ENCODE measurements at places on chromosomes 16 and 17. TPM values are rescaled to one million over a fixed set of nuclear protein-coding genes. Genes with fewer than 3 reads are reported as not detected.

- DNase-seq = no peak
These were observed 62.9 kb upstream of the WSB1 start for GRCh38 chr17:27230996-27231395.

The ZNF276 gene
- total RNA-seq = 18.1 TPM

GRCh38 chr17:41315814-41316445 is 420 bp upstream of the KRTAP17-1 start:
- no peak for DNase-seq

GRCh38 chr17:80409626-80410025 is 5.3 kb upstream of the ENDOV start:
- no peak for DNase-seq

GRCh38 chr16:8585041-8585440 is 5.3 kb downstream of the TMEM114 start:
- DNase-seq = no peak

GRCh38 chr16:84995663-84996062 is 15.7 kb downstream of the ZDHHC7 start:
- no peak for DNase-seq

- DNase-seq = no peak
These were observed 7.4 kb downstream of the CNP start for GRCh38 chr17:41974031-41974430.

The GP1BA gene
- 0.33 TPM for total RNA-seq

DNA sequence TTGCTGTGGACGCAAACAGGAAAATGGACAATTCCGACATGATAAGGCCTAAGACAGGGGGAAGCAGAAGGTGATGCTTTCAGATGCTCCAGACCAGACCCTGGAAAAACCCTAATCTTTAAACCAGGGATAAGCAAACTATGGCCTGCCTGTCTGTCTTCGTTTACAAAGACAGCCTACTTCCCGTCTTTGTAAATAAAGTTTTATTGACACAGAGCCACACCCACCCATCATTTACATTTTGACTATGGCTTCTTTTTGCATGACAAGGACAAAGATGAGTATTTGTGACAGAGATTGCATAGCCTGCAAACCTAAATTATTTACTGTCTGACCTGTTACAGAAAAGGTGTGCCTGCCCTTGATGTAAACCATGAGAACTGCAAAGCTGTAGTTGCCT is 177.9 kb downstream of the WSCD1 start:
- DNase-seq = no peak

DNA sequence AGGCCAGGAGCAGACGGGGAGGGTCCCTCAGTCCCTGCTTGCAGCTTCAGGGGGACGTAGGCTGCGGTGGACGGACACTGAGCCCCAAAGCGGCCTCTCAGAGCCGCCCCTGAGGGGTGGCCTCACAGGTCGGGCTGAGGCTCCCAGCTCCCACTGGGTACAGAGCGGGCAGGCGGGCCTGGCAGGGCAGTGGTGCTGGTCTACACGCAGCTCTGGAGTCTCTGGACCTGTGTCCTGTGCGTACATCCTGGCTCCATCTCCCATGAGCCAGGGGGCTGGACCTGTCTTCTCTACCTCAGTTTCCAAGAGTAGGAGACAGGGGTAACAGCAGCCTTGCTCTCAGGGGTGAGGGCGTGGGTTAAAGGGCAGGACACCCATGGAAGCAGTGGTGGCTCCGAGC is 1.7 kb downstream of the DPEP1 start:
- no peak for DNase-seq

- no peak for DNase-seq
These were observed 159.4 kb downstream of the SEC14L1 start for GRCh38 chr17:77300016-77300686.

The TCAP gene
- total RNA-seq = 1.4 TPM

The RNF43 gene
- total RNA-seq = under 0.01 TPM

The CDH13 gene
- total RNA-seq = 3.1 TPM

The TEX19 gene
- total RNA-seq = not detected

The CCDC200 gene
- not detected for total RNA-seq

The CD300A gene
- 2.6 TPM for total RNA-seq

DNA sequence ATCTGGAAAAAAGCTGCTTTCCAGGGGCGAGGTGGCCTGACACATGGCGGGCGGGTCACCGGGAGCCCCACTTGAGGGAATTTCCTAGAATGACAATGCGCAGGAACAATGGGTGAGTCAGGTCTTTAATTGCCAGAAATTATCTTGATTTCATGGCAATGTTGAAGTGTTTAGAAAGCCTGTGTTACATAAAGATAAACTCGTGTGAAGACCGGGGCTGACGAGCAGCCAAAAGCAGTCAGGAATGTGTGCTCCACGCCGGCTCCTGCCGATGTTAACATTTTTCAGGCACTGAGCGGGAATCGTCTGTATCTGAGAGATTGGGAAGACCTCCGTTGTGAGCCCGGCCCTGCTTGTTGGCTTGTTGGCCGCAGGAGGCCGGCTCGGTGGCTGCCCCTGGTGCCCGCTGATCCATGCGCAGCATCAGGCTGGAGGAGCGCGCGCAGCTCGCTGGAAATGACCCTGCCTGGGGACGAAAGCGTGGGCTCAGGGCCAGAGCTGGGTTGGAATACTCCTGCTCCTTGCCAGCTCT is 353.1 kb downstream of the FOXL1 start:
- DNase-seq = no peak

- no peak for DNase-seq
These were observed 41.8 kb downstream of the SCNN1B start for GRCh38 chr16:23343643-23344612.

- no peak for DNase-seq
These were observed 17.7 kb downstream of the GFOD2 start for GRCh38 chr16:67701420-67701819.

The ADCY7 gene
- 16.4 TPM for total RNA-seq

- DNase-seq = no peak
These were observed 87.9 kb downstream of the ZNF18 start for GRCh38 chr17:11909348-11909747.

DNA sequence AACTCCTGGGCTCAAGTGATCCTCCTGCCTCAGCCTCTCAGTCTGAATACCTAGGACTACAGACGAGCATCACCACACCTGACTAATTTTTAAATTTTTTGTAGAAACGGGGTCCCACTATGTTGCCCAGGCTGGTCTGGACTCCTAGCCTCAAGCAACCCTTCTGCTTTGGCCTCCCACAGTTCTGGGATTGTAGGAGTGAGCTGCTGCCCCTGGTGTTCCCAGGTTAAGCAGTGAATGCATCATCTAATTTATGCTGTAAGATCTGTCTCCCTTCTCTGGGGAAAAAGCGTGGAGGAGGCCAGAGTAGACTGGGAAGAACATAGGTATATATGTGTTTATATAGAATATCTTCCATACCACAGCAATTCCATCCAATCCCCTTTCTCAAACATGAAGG is 6.6 kb upstream of the N4BP1 start:
- no peak for DNase-seq

DNA sequence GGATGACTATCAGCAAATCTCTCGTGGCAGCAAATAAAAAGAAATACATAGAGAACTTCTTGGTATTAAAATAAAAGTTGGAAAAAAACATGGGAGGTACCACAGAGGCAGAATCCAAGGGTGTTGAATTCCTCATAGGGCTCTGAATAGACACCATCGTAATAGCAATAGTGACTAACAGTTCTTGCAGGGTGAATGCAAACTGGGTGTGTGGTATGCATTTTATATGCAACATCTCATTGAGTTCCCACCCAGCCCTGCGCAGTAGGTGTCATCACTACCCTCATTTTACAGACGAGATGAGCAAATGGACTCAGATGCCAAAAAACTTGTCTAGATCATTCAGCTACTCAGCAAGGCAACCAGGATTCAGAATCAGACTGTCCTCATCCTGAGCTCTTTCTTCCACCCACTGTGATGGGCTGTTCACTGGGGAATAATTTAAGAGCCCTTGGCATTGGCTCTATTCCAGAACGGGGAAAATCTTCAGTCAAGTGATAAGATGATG is 354.6 kb upstream of the CDH11 start:
- DNase-seq = peak; percentile 64

The OTOP3 gene
- total RNA-seq = not detected

GRCh38 chr17:49914664-49915063 is 54.3 kb upstream of the DLX4 start:
- no peak for DNase-seq

DNA sequence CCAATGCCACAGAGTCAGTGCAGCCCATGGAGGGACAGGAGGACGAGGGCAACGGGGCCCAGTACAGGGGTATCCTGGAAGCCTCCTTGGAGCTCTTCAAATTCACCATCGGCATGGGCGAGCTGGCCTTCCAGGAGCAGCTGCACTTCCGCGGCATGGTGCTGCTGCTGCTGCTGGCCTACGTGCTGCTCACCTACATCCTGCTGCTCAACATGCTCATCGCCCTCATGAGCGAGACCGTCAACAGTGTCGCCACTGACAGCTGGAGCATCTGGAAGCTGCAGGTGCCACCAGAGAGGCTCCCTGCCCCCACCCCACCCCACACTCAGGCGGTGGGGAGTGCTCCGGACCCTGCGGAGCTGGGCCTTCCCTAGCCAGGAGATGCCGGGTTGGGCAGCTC is 16.6 kb downstream of the TRPV2 start:
- no peak for DNase-seq

The ORC6 gene
- total RNA-seq = 0.83 TPM

The ABCC11 gene
- total RNA-seq = not detected

GRCh38 chr17:71792966-71793365 is 327.9 kb upstream of the SOX9 start:
- DNase-seq = no peak

The ICAM2 gene
- total RNA-seq = 75.1 TPM

The GLIS2 gene
- 10.8 TPM for total RNA-seq

The TUBG2 gene
- total RNA-seq = 36.1 TPM

DNA sequence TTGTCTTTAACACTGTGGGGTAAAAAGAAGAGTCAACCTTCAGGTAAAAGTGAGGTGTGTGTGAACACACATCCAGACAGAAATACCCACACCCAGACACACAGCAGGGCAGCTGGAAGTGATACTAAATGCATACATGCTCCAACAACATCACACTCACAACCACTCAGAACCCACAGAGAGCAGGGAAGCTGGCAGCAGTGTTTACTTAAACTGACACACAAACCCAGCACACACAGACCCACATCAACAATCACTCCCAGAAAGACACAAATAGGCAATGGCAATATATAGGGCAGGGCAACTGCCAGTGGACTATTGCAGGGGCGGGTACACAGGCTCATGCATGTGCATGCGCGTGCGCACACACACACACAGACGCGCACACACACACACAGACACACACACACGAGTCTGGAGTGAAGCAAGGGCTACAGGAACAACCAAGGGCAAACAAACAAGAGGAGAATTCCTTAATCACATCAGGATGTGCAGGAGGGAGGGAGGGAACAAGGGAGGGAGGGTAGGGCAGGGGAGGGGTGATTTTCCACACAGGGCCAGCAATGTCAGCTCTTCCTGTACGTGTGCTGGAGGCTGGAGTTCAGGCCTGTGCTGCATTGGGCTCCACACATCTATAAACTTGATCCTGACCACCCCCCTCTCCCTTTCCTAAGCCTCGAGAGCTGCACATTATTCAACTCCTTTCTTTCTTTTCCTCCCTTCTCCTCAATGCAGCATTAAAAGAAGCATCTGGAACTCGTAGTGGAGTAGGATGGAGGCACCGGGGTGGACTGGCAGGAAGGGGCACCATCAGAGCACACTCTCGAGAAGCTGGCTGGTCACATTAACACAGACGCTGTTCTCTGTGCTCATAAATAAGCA is 30.1 kb downstream of the HIC1 start:
- no peak for DNase-seq

The KRT39 gene
- not detected for total RNA-seq

DNA sequence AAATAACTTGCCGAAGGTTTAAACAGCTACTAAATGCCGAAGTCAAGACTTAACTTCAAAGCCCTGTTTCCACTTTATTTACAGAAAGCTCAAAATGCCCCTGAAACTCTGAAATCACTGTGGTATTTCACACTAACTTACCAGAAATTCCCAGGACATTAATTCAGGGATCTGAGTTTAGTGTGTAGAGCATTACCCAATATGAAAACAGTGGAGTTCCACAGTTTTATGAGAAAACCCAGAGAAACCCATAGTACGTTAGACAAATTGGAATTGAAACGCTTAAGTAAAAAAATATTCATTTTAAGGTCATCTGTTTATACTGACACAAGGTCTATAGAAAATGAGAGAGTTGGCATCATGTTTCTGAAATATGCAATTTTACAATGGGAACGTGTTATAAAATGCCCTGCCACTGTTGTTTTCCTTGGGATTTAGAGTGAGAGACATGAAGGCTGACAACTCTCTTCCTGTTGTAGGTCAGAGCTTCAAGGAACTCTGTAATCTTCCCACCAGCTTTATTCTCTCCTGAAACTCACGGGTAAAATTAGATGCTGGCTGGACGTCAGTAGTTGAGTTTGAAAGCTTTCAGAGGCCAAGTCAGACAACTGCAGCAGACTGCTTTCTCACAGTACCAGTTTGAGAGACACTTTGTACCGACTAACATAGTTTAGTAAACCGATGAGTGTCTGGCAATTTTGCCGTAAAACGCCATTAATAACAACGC is 139.4 kb upstream of the TBX2 start:
- no peak for DNase-seq

The NDRG4 gene
- total RNA-seq = 14.8 TPM

DNA sequence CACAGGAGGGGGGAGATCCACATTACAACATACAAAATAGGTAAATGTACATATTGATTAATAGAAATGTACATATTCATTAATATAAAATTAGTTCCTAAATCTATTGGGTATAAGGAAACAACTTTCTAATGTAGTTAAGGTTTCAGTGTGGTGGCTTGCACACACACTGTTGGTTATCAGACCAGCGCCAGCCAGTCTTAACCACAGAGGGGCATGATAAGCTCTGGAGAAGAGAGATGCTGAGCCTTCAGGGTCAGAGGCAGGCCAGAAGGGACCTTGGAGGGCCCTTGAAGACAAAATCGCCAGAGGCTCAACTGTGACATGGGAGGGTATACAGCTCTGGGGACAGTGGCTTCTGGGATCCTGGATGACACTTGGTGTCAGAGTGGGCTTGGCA is 10.9 kb upstream of the ZFP90 start:
- no peak for DNase-seq

GRCh38 chr17:80953471-80954315 is 37.9 kb upstream of the CHMP6 start:
- no peak for DNase-seq

The TBC1D3G gene
- not detected for total RNA-seq

DNA sequence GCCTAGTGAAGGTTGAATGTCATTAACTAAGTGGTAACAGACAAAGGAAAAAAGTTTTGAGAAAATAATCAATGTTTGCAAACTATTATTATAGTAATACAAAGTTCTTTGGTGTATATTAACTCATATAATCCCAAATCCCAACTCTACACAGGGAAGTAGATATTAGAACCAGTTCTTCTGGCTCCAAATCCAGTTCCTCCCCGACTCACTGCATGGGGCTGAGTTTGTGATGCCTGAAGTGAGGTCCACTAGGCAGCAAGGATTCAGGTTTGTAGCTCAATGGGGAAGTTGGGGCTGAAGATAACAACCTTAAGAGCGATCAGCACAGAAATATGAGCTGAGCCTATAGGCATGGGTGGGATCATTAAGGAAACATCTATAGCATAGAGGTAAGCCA is 5.6 kb upstream of the SYNRG start:
- no peak for DNase-seq
